Trophoblast cell (in vitro differentiated cells and primary cell): ENCODE measurements at places on chromosomes 6 and 20.
A peak's percentile ranks its signal among the peaks of the same experiment; 100 is the strongest.

GRCh38 chr6:143187238-143187923 is 126.7 kb downstream of the AIG1 start:
- H3K27me3 ChIP-seq = no peaks in the 10 kb centered on the region
- peak; percentile 3 for DNase-seq
- no peaks in the 10 kb centered on the region for H3K36me3 ChIP-seq
- H3K4me1 ChIP-seq = no peaks in the 10 kb centered on the region
- no peak overlapping the region for H3K27ac ChIP-seq

- H3K4me1 ChIP-seq = no peaks in the 10 kb centered on the region
- H3K4me3 ChIP-seq = no peak overlapping the region
- no peaks in the 10 kb centered on the region for H3K27me3 ChIP-seq
- DNase-seq = no peak
These were observed 28.1 kb downstream of the ALDH8A1 start for GRCh38 chr6:134921721-134922261.

DNA sequence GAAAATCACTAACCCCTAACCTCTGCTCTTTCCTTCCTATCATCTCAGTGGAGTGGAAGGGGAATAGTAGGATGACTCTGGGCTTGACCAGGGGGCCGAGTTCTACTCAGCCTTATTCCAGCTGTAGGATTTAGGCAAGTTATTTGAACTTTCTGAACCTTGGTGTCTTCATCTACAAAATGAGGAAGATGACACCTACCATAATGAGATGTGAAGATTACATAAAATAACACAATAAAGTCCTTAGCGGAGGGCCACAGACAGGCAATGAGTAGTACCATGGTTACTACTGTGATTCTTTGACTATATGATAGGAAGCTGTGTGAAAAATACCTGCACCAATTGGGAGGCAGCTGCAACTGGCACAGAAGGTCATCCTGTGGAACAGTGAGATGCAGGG is 53.6 kb upstream of the PIM1 start:
- H3K27ac ChIP-seq = no peak overlapping the region
- DNase-seq = no peak
- no peak overlapping the region for H3K4me3 ChIP-seq
- no peaks in the 10 kb centered on the region for H3K27me3 ChIP-seq

GRCh38 chr6:92329208-92329847 is 1090.0 kb downstream of the EPHA7 start:
- no peaks in the 10 kb centered on the region for H3K4me1 ChIP-seq
- H3K36me3 ChIP-seq = no peaks in the 10 kb centered on the region
- H3K27ac ChIP-seq = no peak overlapping the region
- no peak overlapping the region for H3K4me3 ChIP-seq

- H3K36me3 ChIP-seq = no peaks in the 10 kb centered on the region
- H3K4me3 ChIP-seq = no peak overlapping the region
- H3K4me1 ChIP-seq = no peaks in the 10 kb centered on the region
- no peak for DNase-seq
- no peak overlapping the region for H3K27ac ChIP-seq
- H3K27me3 ChIP-seq = no peaks in the 10 kb centered on the region
These were observed 154.4 kb upstream of the SUPT3H start for GRCh38 chr6:45531999-45532595.

DNA sequence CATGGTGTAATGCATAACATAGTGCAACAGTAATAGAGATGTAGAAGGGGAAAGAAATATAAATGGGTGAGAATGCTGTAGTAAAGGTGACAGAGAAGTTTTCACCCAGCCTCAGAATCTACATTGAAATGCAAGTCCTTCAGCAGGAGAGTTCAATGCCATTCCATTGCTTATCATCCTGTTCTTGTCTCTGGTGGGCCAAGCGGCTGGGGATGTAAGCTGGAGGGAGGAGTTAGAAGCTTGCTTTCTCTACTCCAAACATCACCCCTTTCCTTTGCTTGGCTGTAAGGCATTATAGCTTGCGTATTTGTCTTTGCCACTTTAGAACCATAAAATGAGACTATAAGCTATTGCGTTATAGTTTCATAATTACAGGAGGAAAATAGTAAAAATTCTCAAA is 2.2 kb upstream of the FUT9 start:
- peaks cover 8% of the 10 kb centered on the region for H3K4me1 ChIP-seq
- H3K36me3 ChIP-seq = no peaks in the 10 kb centered on the region
- no peak for DNase-seq
- H3K27me3 ChIP-seq = no peaks in the 10 kb centered on the region

DNA sequence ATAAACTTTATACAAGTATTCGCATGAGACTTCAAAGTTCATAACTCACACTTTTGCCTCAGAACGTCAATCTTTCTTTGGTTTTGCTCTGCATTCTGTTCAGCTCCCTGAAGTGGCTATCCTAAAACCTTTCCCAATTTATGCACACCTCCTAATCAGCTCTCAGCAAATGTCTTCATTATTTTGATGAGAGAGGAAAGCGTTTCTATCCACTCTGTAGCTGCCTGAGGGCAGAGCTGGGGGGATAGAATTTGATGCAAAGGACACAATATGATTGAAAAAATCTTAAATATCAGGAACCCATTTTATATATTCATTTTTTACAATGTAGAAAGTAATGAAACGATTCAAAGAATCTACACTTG is 66.8 kb downstream of the MOXD1 start:
- peaks cover 11% of the 10 kb centered on the region for H3K4me1 ChIP-seq
- H3K27ac ChIP-seq = no peak overlapping the region
- H3K36me3 ChIP-seq = no peaks in the 10 kb centered on the region
- H3K27me3 ChIP-seq = no peaks in the 10 kb centered on the region
- no peak for DNase-seq
- H3K4me3 ChIP-seq = no peak overlapping the region

DNA sequence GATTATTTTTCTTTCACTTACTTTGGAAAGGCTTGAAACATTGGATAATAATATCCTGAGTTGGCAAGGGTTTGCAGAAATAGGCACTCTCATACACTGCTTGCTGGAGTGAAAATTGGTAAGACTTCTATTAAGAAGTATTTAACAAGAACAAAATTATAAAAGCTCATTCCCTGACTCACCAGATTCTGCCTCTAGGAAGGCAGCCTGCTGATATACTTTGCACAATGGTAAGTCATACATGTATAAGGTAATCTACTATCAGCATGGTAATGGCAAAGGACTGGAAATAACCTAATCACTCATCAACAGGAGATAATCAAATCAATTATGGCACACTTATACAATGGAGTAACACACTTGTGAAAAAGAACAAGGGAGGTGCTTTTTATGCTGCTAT is 85.8 kb downstream of the PLCG1 start:
- no peaks in the 10 kb centered on the region for H3K27me3 ChIP-seq
- no peak for DNase-seq
- no peak overlapping the region for H3K4me3 ChIP-seq
- no peaks in the 10 kb centered on the region for H3K4me1 ChIP-seq
- H3K27ac ChIP-seq = no peak overlapping the region

GRCh38 chr20:42373049-42373448 is 754.9 kb upstream of the CHD6 start:
- no peak overlapping the region for H3K27ac ChIP-seq
- no peaks in the 10 kb centered on the region for H3K4me1 ChIP-seq
- DNase-seq = no peak

GRCh38 chr6:56514395-56514794 is 128.3 kb downstream of the DST start:
- H3K4me1 ChIP-seq = no peaks in the 10 kb centered on the region
- H3K27me3 ChIP-seq = no peaks in the 10 kb centered on the region
- no peak for DNase-seq
- H3K36me3 ChIP-seq = peaks cover 10% of the 10 kb centered on the region
- no peak overlapping the region for H3K4me3 ChIP-seq
- no peak overlapping the region for H3K27ac ChIP-seq

DNA sequence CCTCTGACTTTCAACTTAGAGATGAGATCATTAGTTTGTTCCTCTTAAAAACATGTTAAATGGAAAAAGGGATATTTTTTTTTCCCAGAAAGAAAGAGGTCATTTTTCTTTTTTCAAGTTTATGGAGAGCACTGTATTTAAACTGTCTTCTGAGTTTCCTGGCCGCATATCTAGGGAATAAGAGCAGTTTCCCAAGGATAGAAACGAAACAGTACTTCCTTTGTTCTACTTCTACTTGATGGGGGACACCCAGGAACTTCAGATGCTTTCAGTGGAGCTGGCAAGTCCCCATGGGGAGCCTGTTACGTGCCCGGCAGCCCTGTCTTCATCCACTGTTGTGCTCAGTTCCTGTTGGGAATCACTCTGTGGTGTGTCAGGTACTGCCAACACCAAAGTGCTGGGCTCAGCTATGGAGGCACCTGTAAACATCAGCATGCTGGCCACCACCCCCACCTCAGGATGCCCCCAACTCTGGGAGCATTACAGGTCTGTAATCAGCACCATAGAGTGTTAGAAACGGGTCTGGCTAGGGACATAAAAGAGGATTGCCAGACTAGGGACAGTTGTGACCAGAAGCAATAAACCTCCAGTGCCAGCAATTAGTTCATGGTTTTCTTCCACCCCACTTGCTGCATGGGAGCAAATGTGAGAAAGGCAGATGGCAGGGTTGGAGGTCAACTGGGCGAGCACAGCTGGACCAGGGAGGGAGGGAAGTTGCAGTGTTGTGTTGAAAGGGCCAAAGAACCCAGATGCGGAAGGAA is 221.7 kb upstream of the ECI2 start:
- peak overlapping the region; percentile 13 for H3K27ac ChIP-seq
- no peak for DNase-seq
- peaks cover 26% of the 10 kb centered on the region for H3K4me1 ChIP-seq
- H3K4me3 ChIP-seq = no peak overlapping the region
- no peaks in the 10 kb centered on the region for H3K36me3 ChIP-seq

DNA sequence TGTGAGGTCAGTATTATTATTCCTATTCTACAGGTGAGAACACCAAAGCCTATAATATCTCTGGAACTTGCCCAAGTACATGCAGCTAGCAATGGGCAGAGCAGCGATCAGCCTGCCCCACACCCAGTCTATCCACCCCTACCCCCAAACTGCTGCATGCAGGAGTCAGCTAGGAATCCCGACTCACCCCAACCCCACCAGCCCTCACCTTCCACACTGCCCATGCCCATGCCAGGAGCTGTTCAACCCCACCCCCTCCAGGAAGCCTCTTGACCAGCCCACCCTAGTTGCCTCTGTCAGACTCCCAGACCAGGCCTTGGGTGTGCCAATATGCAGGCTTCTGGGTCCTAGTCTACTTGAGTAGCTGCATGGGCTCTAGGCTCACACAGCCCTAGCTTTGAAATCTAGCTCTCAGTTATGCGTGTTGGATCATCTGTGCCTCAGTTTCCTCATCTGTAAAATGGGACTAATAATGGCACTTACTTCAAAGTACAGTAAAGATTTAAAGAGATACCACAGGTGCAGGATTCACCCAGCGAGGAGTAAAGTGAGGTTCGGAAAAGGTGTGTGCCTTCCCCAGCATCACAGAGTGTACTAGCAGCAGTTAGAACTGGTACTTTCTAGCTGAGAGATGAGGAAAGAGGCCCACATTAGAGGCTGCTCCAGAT is 173.2 kb downstream of the VEGFA start:
- no peak overlapping the region for H3K4me3 ChIP-seq
- H3K27me3 ChIP-seq = no peaks in the 10 kb centered on the region
- no peak for DNase-seq
- H3K27ac ChIP-seq = no peak overlapping the region

GRCh38 chr6:90178384-90178855 is 118.2 kb downstream of the BACH2 start:
- no peak overlapping the region for H3K4me3 ChIP-seq
- H3K36me3 ChIP-seq = no peaks in the 10 kb centered on the region
- H3K4me1 ChIP-seq = peaks cover 11% of the 10 kb centered on the region
- no peak for DNase-seq

- H3K4me1 ChIP-seq = no peaks in the 10 kb centered on the region
- no peaks in the 10 kb centered on the region for H3K27me3 ChIP-seq
These were observed 46.4 kb upstream of the DDR1 start for GRCh38 chr6:30837870-30838269.

DNA sequence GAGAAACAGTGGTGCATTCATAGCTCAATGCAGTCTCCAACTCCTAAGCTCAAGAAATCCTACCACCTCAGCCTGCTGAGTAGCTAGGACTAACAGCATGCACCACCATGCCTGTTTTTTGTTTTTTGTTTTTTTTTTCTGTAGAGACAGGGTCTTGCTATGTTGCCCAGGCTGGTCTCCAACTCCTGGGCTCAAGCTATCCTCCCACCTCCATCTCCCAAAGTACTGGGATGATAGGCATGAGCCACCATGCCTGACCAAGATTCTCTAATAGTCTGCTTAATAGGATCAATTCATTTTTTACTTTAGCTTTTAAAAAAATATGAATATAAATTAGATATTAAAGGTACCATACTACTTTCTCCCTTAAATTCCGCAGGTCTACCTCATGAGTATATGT is 152.3 kb upstream of the BEND3 start:
- H3K4me1 ChIP-seq = peaks cover 3% of the 10 kb centered on the region
- H3K4me3 ChIP-seq = no peak overlapping the region
- no peaks in the 10 kb centered on the region for H3K27me3 ChIP-seq
- H3K36me3 ChIP-seq = no peaks in the 10 kb centered on the region

GRCh38 chr20:10059006-10059405 is 24.2 kb downstream of the ANKEF1 start:
- DNase-seq = no peak
- peaks cover 2% of the 10 kb centered on the region for H3K4me1 ChIP-seq
- H3K36me3 ChIP-seq = no peaks in the 10 kb centered on the region
- H3K27ac ChIP-seq = no peak overlapping the region
- no peaks in the 10 kb centered on the region for H3K27me3 ChIP-seq

- no peak for DNase-seq
- no peak overlapping the region for H3K27ac ChIP-seq
- peaks cover 2% of the 10 kb centered on the region for H3K4me1 ChIP-seq
- H3K36me3 ChIP-seq = no peaks in the 10 kb centered on the region
- H3K27me3 ChIP-seq = no peaks in the 10 kb centered on the region
- H3K4me3 ChIP-seq = no peak overlapping the region
These were observed 260.9 kb upstream of the SOX4 start for GRCh38 chr6:21332660-21333059.

GRCh38 chr20:38299963-38300362 is 4.0 kb upstream of the BPI start:
- H3K4me3 ChIP-seq = no peak overlapping the region
- no peak overlapping the region for H3K27ac ChIP-seq
- no peaks in the 10 kb centered on the region for H3K27me3 ChIP-seq
- peaks cover 11% of the 10 kb centered on the region for H3K4me1 ChIP-seq
- H3K36me3 ChIP-seq = no peaks in the 10 kb centered on the region

DNA sequence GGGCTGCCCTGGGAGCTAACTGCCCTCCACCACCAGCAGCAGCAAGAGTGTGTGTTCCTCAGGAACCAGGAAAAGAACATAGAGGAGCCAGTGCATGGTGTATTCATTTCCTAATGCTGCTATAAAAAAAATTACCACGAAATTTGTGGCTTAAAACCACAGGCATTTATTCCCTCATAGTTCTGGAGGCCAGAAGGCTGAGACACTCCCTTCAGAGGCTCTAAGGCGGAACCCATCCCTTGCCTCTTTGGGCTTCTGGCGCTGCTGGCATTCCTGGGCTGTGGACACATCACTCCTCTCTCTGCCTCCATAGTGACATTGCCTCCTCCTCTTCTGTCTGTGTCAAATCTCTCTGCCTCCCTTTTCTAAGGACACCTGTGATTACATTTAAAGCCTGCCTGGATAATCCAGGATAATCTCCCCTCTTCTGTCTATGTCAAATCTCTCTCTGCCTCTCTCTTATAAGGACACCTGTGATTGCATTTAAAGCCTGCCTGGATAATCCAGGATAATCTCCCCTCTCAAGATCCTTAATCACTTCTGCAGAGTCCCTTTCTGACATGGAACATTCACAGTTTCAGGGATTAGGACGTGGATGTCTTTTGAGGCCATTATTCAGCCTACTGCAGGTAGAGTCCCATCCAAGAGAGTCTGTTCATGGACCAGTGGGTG is 54.7 kb downstream of the NDUFAF5 start:
- no peak overlapping the region for H3K27ac ChIP-seq
- H3K4me3 ChIP-seq = no peak overlapping the region
- no peaks in the 10 kb centered on the region for H3K36me3 ChIP-seq
- H3K27me3 ChIP-seq = no peaks in the 10 kb centered on the region
- DNase-seq = no peak
